ENCODE measurements at places on chromosomes 2 and 18.

DNA sequence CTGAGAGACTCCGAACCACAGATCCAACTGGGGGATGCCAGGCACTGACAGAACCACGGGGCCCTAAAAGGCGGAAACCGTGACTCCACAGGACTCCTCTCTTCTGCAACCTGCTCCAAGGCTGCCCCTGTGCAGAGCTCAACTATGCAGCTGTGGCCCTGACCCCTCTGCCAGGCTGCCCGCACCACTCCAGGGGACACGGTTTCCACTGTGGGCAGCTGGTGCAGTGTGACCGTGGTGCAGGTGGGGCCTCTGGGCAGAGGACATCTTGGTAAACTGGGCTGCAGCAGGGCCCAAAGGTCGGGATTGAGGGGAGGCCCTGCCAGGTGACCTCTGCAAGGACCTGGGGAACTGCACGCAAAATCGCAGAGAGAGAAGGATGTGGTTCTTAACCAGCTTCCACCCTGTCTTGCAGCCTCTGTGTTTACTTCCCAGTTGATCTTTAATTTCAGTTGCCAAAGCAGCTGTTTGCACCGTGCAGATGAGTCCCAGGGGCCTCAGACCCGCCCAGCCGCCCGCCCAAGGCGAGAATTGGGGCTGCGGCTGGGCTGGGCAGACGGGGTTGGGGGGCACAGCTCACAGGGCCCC, 104.6 kb upstream of the CTDP1 start:
- DNase-seq = no peak

DNA sequence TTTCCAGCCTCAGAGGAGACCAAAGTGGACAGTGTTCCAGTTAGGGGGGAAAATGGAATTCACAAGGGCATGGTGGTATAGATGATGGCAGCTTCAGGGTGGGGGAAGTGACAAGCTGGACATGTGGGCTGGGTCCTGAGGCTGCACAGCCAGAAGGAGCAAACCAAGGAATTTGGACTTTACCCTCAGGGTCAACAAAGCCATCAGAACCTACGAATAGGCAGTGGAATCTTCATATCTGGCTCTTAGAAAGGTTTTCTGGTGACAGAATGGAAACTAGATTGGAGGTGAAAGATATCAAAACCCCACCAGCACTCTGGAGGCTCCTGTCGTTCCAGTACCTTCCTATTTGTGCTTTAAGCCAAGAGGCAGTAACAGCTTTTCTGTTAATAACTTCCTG, 127.1 kb downstream of the SETBP1 start:
- no peak for DNase-seq

DNA sequence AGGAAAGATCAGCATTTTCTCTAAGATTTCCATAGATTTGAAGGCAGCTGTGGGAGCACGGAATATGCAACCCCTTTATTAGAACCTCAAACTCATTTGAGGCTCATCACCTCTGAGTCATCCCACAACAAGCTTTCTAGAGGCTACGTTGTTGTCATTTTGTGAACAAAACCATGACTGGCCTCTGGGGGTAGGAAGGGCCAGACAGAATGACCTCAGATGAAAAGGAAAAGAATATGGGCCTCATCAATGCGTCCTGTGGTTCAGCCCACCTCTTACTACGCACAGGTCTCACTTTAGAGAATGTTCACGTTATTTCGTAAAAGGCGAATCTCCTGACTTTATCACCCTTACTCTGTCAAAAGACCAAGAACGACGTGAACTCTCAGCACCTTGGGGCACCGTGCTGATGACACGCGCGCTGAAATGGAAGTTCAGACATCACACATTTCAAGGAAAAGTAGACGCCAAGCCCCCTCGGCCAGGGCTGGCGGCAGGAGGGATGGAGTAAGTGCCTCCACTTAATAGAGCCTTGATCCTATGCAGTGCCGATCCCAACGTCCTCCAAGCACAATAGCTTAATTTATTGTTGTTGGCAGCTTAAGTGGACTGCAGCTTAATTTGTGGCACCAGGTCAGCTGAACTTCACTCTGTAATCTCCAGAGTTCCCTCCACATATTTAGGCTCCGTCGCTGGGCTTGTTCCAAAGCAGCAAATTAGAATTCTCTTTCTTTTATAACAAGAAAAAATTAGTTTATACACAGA, 208.3 kb downstream of the EIPR1 start:
- DNase-seq = no peak

GRCh38 chr2:37711308-37711731, 39.9 kb upstream of the CDC42EP3 start:
- peak; percentile 61 for DNase-seq

DNA sequence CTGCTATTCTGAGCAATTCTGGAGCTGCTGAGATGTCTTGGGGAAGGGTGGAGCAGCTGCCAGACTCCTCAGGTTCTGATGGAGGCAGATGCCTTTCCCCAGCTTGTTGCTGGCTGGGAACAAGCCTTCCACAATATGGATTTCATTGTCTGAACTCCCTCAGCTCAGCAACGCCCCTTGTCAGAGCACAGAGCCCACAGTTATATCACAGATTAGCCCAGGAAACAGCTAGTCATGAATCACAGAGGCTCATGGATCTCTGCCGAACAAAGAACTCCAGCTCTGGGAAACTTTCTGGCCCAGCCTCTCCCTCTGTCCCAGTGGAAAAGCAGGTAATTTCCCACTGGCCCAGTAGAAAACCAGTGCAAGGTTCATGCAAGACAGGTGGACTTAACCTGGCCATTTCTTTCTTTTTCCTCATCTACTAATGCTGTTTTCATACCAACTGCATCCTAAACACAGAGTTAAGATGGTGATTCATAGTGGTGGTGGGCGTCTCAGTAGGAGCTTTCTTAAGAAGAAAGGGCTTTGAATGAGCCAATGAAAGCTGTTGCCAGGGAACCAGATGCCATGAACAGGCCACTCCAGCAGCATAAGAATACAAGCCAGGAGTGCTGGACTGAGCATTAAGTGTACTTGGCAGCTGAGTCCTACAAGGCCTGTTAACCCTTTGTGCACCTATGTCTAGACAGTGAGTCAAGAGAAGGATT, 8.7 kb upstream of the KIAA2012 start:
- DNase-seq = peak; percentile 20

DNA sequence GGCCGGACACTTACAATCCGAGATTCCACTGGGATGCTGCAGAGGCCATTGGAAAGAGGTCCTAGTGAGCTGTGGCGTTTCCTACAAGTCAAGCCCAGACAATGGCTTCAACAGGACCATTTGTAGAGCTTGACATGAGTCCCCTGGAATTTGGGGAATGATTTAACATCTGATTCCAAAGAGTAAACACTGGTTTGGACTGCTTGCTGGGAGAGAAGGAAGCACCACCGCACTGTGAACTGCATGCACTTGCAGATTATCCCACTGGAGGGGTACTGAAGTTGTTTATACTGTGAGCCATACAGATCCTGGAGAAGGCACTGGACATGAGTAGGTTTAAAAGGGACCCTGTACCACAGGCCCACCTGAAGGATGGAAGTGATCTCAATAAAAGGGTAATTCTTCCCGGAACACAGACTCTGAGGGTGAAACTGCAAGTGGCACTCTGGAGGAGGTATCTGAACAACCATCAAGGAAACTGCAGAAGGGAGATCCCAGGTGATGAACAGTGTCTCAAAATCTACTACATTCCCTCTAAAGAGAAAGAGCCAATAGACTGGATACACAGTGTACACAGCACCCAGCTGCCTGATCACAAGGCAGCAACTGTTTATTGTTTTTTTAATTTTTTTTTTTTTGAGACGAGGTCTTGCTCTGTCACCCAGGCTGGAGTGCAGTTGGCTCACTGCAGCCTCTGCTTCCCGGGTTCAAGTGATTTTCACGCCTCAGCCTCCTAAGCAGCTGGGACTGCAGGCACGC, 4.3 kb upstream of the RAB6C start:
- DNase-seq = no peak

- DNase-seq = no peak
These were observed 999 bp upstream of the IL36B start for GRCh38 chr2:113053666-113054065.

- no peak for DNase-seq
These were observed 74.3 kb downstream of the GTF3C3 start for GRCh38 chr2:196725218-196725617.
